Naive thymus-derived CD4-positive, alpha-beta T cell (primary cell): ENCODE measurements at places on chromosomes 7 and 10. TPM values are rescaled to one million over a fixed set of nuclear protein-coding genes. Genes with fewer than 3 reads are reported as not detected.

CYP26C1 gene
- total RNA-seq: 0.10 TPM in 1 of 2 replicates, not detected in the other

CFTR gene
- total RNA-seq: not detected

DNAH11 gene
- 0.19 TPM for total RNA-seq

GRCh38 chr7:122842971-122843370 lies 43.3 kb downstream of the CADPS2 start:
- DNase-seq: no peak

GRCh38 chr10:66455304-66455703 lies 470.5 kb upstream of the LRRTM3 start:
- no peak for DNase-seq

DNA sequence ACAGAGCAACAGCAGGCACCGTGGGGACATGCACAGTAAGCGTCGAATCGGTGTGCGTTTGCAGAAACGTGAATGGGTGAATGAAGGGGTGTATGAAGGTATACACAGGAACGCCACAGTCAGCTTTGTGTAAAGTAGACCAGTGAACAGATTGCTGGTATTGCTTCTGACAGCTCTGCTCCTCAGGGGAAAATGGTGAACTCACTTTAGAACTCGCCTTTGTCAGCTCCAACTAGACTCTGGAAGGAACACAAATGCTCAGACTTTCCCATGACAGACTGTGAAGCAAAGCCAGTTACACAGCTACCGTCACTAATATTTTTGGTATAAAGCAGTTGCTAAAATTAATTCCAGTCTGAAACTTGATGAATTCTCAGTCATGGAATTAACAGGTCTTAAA lies 78.9 kb downstream of the CUX1 start:
- no peak for DNase-seq

- no peak for DNase-seq
These were observed 62.5 kb upstream of the CHST15 start for GRCh38 chr10:124155781-124156435.

GRCh38 chr7:12765431-12766100 lies 78.1 kb downstream of the ARL4A start:
- no peak for DNase-seq
